ENCODE measurements at places on chromosomes 4 and X.

DNA sequence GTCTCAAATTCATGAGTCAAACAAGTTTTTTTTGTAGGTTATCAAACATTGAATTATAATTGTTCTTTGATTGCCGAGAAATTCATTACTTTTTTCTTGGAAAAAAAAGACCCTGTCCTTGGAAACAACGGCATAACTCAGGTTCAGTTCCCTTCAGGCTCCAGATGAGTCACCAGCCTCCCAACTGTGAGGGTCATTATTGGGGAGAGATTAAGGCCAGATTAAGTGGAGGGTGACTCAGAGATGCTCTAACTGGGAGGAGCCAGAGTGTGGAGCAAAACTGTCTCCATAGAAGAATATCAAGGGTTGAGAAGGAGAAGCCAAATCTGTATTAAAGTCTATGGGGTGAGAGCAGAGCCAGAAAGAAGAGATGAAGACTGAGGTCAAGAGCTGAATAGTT lies 9.6 kb downstream of the ADGRG4 start:
- no peak for ATAC-seq

- ATAC-seq: no peak
Measured at GRCh38 chrX:11351375-11352295, 58.4 kb downstream of the AMELX start.

- no peak for ATAC-seq
Measured at GRCh38 chr4:152434011-152434410, 101.9 kb downstream of the FBXW7 start.

GRCh38 chr4:110415041-110415440 lies 60.9 kb upstream of the ENPEP start:
- ATAC-seq: no peak

GRCh38 chr4:160091631-160092030 lies 988.8 kb downstream of the RAPGEF2 start:
- no peak for ATAC-seq

GRCh38 chrX:46295963-46296362 lies 249.3 kb downstream of the ZNF674 start:
- no peak for ATAC-seq

GRCh38 chrX:49171752-49172279 lies at the start of gene PLP2:
PLP2 (plus strand) TSS chrX:49171898; CDS start chrX:49172001, 103 bp downstream.
- ATAC-seq: peak; percentile 75

- no peak for ATAC-seq
Measured at GRCh38 chrX:139299309-139299708, 231.2 kb upstream of the F9 start.

- ATAC-seq: no peak
Measured at GRCh38 chrX:96591421-96591820, 93.2 kb upstream of the DIAPH2 start.

GRCh38 chr4:69793732-69794131 lies 33.3 kb upstream of the SULT1B1 start:
- no peak for ATAC-seq

DNA sequence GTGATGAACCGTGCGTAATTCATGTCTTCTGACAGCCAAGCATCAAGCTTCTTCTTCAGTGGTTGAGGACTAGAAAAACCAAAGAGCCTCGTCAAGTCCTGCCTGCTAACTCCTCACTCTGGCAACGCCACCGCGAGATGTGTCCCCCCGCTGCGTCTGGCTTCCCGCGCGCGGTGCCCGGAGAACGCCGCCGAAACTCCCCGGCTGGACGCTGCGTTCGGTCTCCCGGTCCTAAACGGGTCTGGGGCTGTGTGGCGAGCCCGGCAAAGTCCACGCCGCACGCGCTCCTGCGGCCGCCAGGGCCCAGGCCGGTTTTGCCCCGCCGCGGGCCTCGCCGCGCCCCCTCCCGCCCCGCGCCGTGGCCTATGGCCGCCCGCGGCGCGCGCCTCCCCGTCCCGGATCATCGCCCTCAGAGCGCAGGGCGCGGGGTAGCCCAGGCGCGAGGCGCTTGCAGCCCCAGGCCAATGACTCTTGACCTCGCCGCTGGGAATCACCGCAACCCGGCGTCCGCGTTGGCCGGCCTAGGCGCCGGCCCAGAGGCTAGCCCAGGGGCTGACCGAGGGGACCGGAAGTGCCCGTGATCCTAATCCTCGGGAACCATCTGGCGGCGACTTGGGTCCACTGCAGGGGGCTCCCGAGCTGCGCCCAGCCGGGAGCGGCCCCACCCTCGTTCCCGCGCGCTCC lies at the start of gene AADAT:
AADAT (minus strand) TSS at position 289 of the 684 bp plus-strand sequence; CDS start at position 23, 266 bp downstream.
- ATAC-seq: peak; percentile 85

DNA sequence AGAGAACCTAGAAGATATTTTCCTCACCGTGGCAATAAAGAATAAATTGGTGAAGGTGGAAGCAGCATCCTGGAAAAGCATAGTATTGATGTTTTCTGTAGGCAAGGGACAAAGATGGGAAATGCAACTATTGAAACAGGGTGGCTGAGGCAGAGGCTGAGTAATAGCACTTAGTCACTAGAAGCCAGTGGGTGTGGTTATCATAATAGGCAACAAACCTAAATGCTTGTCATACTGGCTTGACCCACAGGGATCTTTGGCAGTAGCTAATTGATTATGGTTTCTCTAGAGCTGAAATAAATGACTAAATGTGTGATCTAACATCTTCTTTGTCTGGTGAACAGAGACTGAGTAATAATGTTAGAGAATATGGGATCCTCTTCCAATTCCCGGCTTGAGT lies 353.6 kb upstream of the RPS6KA3 start:
- ATAC-seq: peak; percentile 96

DNA sequence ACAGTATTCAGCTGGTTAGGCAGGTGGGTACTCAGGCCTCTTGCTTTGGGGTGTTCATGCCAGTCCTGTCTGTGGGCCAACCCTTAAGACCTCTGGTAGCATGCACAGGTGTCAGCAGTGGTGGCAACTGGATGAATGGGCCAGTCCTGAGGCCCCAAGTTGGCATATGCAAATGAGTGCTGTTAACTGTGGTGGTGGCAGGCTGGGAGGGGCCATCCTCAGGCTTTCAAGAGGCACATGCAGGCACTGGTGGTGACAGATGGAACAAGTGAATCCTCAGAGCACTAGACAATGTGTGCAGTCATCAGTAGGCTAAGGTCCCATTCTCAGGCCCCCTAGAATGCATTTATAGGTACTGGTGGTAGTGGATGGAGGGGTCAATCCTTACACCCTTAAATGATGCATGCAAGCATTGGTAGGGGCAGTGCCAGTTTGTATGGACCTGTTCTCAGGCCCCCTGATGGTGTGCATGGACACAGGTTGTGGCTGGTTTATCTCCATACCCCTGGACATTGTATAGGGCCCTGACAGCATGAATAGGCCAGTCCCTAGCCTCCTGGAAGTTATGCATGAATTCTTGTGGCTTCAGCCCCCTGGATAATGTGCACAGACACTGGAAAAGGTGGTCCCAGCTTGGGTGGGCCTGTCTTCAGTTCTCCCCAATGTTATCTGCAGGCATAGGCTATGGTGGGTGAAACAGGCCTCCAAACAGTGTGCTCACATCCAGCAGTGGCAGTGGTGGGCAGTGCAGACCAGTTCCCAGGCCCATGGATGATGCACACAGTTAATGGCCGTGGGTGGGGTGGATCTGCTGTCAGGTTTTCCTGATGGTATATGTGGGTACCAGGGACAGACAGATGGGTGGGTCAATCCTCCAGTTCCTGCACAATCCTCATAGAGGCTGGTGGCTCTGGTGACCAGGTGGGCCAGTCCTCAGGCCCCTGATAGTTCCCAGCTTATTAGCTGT lies 24.7 kb downstream of the TECRL start:
- no peak for ATAC-seq

DNA sequence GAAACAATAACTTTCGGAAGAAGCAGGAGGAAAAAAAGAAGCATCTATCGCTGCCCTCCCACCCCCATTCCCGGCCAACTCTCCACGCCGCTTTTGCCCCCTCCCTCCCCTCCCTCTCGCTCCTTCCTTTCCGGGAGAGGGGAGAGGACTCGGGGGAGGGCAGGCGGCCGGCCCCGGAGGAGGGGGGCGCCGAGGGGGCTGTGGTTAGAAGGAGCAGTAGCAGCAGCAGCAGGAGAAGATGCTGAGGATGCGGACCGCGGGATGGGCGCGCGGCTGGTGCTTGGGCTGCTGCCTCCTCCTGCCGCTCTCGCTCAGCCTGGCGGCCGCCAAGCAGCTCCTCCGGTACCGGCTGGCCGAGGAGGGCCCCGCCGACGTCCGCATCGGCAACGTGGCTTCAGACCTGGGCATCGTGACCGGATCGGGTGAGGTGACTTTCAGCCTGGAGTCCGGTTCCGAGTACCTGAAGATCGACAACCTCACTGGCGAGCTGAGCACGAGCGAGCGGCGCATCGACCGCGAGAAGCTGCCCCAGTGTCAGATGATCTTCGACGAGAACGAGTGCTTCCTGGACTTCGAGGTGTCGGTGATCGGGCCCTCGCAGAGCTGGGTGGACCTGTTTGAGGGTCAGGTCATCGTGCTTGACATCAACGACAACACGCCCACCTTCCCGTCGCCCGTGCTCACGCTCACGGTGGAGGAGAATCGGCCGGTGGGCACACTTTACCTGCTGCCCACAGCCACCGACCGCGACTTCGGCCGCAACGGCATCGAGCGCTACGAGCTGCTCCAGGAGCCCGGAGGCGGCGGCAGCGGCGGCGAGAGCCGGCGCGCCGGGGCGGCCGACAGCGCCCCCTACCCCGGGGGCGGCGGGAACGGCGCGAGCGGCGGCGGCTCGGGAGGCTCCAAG lies 1.3 kb downstream of the PCDH7 start:
- ATAC-seq: no peak

DNA sequence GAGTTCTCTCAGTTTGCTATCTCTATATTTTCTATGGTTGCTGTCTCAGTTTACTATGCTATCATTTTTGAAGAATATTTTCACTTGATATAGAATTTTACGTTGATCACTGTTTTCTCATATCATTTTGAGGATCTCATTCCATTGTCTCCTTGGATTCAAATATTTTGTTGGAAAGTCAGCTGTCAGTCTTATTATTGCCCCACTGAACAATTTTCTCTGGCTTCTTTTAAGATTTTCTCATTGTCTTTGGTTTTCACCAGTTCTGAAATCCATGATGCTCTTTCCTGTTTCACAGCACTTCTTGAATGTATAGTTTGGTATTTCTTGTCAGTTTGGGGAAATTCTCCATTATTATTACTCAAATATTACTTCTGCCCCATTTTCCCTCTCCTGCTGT lies 81.1 kb downstream of the ENPP6 start:
- no peak for ATAC-seq

DNA sequence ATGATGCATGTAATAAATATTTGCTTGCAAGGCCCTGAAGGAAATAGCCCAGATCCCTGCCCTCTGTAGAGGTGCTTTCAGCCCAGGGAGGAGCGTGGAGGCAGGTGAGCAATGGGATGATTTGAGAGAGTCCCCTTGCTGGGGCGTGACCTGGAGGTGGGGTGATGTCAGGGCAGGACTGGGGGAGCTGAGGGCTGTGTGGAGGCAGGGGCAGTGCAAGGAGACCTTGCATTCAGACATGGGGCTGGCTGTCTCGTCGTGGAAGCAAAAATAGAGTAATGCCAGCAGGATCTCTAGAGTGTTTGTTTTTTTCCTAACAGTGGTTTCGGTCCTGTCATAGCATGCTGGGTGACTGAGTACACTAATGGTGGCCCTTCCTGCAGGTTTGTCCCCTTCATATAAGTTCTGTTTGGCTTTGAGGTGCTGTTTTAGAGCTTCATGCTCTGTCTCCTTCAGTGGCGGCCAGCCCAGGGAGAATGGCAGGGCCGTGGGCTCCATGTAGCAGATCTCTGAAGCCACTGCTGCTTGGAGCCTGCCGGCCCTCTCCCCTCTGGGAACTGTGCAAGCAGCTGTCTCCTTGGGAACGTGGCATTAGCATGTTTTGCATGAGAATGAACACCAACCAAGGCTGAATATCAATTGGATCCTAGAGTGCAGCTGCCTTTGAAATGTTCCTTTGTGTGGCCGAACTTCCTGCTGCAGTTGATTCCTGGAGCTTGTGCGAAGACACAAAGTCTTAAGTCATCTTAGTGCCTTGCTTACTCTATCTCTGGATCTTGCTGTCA lies 39.3 kb upstream of the CLDN34 start:
- peak; percentile 98 for ATAC-seq

DNA sequence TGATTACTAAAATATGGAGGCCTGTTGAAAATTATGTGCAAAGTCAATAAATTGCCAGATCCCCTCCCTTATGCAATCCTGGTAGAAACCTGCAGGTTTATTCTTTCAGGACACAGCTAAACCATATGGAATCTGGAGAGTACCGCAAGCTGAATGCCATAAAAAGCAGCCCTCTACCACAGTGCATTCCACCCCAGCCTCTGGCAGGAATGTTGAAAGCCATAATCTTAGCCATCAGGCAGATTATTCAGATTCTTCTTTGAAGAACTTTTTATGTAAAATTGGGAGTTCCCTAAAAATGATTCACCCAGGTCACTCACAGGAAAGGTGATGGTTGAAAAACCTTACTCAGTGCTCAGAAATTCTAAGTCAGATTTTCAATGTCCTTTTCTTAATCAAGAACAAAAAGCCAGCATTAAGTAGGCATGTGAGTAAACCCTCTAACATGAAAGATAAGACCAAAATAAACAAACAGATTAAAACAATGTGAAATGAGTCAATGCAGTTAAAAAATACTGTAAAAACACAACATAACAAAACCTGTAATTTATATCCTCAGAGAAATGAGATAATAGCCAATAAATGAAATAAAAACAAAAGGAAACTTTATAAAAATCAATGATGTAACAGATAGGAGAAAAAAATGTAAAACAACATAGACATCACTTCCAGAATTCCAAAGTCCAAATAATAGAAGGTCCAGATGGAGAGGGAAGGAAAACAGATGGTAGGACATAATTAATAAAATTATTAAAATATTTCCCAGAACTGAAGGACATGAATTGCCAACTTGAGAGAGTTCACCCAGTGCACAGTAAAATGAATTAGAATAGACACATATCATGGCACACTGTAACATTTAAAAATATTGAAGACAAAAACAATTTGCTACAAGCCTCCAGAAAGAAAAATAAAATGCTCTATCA lies 226.9 kb downstream of the FSTL5 start:
- no peak for ATAC-seq

DNA sequence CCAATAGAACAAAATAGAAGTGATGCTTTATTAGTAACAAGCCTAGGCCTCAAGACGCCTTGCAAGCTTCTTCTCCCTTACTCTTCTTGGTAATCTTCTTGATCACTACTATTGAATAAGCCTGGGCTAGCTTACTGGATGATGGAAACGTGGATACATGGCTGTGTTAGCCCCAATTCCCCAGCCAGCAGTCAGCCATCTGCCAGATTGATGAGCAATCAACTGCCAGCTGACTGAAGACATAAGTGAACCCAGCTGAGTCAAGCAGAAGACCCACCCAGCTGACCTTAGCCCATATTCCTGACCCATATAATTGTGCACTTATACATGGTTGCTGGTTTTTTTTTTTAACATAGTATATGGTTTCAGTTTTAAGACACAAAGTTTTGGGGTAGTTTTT lies 130.4 kb downstream of the DHX15 start:
- ATAC-seq: no peak

GRCh38 chr4:150289881-150290280 lies 211.6 kb downstream of the DCLK2 start:
- no peak for ATAC-seq

All from motor neuron (in vitro differentiated cells).